ENCODE measurements at places on chromosomes 5 and 9. TPM values are rescaled to one million over a fixed set of nuclear protein-coding genes. Genes with fewer than 3 reads are reported as not detected.
A peak's percentile ranks its signal among the peaks of the same experiment; 100 is the strongest.

Gene ATP10B
- total RNA-seq = not detected

Gene AKNA
- 9.1 TPM for total RNA-seq

Gene APBA1
- total RNA-seq = 0.07 TPM

Gene FGFR4
- total RNA-seq = 24.6 TPM

Gene BAAT
- total RNA-seq = 0.07 TPM

Gene IRF1
- 21.1 TPM for total RNA-seq

Gene GRXCR2
- total RNA-seq = not detected

Gene CLPTM1L
- 463 TPM for total RNA-seq

Gene C9
- not detected for total RNA-seq

Gene PRDM9
- 0.12 TPM for total RNA-seq

Gene C5orf63
- 2.9 TPM for total RNA-seq

Gene TNFSF8
- not detected for total RNA-seq

DNA sequence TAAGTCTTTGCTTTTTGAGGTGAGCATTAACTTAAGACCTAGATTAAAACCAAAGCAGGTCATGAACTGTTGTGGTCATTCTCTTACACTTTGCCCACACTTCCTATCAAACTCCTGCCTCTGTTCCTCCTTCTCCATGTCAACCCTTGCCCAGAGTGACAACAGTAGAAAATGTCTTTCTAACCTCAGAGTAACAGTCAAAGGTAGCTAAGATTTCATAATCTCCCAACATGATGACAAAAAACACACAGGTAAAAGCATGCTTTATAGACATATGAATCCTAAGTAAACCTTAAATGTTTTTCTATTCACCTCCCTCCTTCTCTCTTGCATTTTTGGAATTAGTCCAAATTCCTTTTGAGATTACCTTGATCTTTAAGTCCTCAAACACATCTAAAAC, 422.3 kb downstream of the SPATA31D1 start:
- H3K27me3 ChIP-seq = no peaks in the 10 kb centered on the region
- no peak overlapping the region for H3K27ac ChIP-seq
- peak; percentile 18 for DNase-seq
- H3K4me3 ChIP-seq = no peak overlapping the region
- H3K4me1 ChIP-seq = peaks cover 12% of the 10 kb centered on the region

DNA sequence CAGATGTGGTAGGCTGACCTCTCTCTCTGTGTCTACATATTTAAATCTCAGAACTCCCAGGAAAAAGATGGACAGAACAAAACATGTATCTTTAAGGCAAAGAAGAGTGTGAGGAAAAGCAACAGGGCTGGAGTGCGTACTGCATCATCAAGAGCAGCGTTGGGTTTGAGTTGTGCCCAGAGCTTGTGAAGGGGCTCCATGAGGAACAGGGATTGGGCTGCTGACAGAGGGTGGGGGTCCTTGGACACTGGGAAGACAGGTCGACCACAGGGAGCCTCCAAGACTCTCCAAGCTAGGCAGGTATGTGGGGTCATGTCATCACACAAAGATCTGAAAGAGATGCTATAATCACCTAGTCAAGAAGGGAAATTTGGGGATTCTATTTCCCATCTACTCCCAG, 309.9 kb downstream of the IRX1 start:
- DNase-seq = no peak
- H3K27ac ChIP-seq = no peak overlapping the region
- H3K36me3 ChIP-seq = no peaks in the 10 kb centered on the region
- H3K27me3 ChIP-seq = no peaks in the 10 kb centered on the region
- no peak overlapping the region for H3K4me3 ChIP-seq

DNA sequence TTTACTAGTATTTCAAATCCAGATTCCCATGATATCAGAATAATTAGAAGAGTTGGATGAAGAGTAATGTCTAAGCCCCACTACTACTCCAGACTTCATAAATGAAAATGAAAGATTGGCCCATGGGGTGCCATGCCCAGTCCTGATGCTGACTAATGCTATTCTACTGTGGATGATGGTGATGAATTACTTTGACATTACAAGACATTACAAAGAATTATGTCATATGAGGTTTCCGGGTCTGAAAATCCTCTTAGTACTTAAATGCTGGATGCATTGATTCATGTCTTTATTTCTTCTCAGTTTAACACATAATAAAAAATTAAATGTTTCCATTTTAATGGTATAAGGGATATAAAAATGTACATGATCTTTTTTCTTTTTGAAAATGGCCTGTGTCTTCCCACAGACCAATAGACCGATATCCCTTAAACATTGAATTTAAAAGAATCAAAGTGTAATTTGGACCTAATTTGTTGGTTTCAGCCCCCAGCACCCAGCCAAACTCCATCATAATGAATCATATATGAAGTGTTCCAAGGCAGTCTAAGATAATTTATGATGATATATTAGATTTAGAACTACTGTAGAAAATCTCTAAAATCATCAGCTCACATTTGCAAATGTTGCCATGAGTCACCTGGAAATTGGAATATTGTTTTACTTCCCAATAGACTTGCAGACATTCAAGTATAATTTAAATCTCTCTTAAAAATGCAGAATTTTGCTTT, 223.6 kb upstream of the SGCD start:
- no peak overlapping the region for H3K4me3 ChIP-seq
- no peak for DNase-seq
- H3K4me1 ChIP-seq = no peaks in the 10 kb centered on the region
- no peaks in the 10 kb centered on the region for H3K36me3 ChIP-seq

DNA sequence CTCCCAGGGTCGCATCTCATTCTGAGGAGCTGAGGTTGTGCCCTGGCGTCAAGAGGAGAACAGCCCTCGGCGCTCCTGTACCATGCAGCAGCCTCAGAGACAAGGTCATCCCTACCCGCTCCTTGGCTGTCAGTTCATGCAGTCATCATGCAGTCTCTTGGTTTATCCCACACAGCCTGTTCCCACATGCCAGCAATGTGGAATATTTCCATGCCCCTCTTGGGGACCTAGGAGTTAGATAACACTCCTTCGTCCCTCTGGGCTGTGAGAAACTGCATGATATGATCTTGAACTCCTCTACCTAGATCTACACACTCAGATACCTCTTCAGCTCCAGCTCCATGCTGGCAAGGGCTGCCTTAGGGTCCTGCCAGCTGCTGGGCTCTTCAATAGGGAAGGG, 97.6 kb downstream of the BOD1 start:
- H3K27me3 ChIP-seq = no peaks in the 10 kb centered on the region
- no peak overlapping the region for H3K4me3 ChIP-seq
- no peak overlapping the region for H3K27ac ChIP-seq
- no peaks in the 10 kb centered on the region for H3K4me1 ChIP-seq

- no peaks in the 10 kb centered on the region for H3K36me3 ChIP-seq
- peak; percentile 58 for DNase-seq
- H3K27me3 ChIP-seq = no peaks in the 10 kb centered on the region
- H3K4me1 ChIP-seq = peaks cover 21% of the 10 kb centered on the region
- H3K4me3 ChIP-seq = no peak overlapping the region
These were observed 84.7 kb upstream of the TNFSF8 start for GRCh38 chr9:115015018-115015635.

DNA sequence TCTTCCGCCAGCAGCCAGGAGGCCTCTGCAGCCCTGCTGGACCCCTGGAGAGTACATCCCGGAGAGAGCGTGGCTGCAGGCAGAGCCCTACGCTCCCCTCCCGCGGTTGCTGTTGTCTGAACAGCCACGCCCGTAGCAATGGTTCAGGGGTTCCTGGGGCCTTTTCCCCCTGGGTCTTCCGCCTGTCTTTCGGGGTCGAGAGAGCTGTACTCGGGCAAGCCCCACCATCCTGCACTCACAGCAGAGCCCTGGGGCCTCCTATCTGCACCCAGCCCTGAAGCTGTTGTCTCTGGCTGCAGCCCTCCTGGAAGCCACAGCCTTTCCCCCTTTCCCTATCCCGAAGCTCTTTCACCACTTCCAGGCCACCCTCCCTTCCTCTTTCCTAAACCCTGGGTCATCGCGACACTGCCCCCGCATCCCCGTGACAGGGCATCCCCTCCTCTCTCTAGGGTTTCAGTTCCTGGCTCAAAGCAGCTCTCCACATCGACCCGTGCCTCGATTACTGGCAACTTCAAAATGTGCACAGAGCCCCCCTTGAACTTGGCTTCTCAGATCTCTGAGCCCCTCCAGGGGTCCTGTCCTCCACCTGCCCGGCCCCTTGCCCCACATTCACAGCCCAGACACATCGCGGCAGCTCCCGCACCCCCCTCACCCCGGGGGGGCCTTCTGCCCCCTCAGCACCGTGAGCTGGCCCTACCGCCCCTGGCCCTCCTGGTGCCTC, 43.9 kb upstream of the CEP72 start:
- no peak for DNase-seq
- no peaks in the 10 kb centered on the region for H3K27me3 ChIP-seq
- H3K27ac ChIP-seq = no peak overlapping the region
- no peak overlapping the region for H3K4me3 ChIP-seq
- peaks cover 18% of the 10 kb centered on the region for H3K4me1 ChIP-seq

DNA sequence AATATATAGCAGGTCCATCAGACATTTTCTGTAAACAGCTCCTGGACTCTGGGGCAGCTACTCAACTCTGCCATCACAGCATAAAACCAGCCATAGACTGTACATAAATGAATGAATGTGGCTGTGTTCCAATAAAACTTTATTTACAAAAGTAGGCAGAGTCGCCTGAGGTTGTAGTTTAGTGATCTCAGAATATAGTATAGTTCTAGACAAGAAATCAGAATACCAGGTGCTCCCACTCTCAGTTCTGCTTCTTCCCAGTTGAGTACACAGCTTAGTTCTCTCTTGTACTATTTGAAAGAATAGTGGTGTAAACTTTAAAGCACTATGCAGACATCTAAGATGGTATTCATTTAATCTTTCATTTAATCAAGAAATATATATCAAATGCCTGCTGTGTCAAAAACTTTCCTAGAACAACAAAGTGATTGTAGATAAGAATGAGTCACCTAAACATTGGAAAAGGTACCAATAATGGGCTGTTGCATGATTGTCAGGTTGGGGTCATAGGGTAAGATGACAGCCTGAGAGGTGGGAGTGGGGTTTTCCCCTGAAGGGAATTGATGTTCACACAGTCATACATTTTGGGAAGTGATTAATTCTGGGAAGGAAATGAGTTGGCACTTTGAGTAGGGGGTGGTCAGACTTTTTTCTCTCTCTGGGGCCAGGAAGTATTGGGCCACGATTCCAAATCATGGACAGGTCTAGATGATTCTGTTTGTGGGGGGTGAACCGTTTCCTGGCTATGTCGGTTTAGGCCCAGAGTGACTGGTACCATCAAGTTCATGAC, 37.0 kb downstream of the TNFSF8 start:
- H3K27ac ChIP-seq = peak overlapping the region; percentile 89
- H3K4me1 ChIP-seq = peaks cover 42% of the 10 kb centered on the region
- H3K4me3 ChIP-seq = no peak overlapping the region
- DNase-seq = peak; percentile 76
- H3K36me3 ChIP-seq = no peaks in the 10 kb centered on the region
- H3K27me3 ChIP-seq = no peaks in the 10 kb centered on the region

GRCh38 chr5:125367702-125368101, 621.3 kb upstream of the ZNF608 start:
- no peak overlapping the region for H3K27ac ChIP-seq
- DNase-seq = no peak
- no peaks in the 10 kb centered on the region for H3K4me1 ChIP-seq
- no peaks in the 10 kb centered on the region for H3K36me3 ChIP-seq

DNA sequence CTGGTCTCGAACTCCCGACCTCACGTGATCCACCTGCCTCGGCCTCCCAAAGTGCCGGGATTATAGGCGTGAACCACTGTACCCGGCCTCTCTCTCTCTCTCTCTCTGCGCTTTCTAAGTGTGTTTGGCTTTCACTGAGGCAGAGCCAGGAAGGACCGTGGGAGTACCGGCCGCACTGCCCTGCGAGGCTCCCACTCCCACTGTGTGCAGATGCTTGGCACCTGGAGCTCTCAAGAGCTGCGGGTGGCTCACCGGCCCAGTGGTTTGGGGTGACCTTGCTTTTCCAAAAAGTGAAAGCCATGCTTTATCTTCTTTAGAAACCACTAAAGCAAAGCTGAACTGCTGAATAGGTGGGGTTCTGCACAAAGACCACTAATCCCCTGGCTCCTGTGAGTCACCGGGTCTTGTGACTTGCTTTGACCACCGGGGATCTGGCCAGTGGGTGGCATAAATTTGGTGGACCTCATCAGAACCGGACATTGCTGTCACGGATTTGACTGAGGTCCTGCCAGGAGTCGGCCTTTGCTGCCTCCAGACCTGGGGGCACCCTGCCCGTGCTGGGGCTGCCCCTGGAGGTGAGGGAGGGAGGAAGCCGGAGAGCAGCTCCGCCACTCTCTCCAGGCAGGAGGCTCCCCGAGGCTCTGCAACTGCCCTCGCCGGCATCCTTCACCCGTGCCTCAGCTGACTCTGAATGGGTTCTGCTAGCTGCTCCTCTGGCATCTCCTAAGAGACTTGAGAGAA, 228.9 kb downstream of the FANCC start:
- no peaks in the 10 kb centered on the region for H3K36me3 ChIP-seq
- H3K27ac ChIP-seq = no peak overlapping the region
- no peak overlapping the region for H3K4me3 ChIP-seq
- no peaks in the 10 kb centered on the region for H3K27me3 ChIP-seq
- H3K4me1 ChIP-seq = peaks cover 29% of the 10 kb centered on the region

GRCh38 chr5:40958811-40959210, 49.5 kb downstream of the C7 start:
- peaks cover 7% of the 10 kb centered on the region for H3K36me3 ChIP-seq
- no peak overlapping the region for H3K27ac ChIP-seq
- peak; percentile 15 for DNase-seq
- H3K27me3 ChIP-seq = no peaks in the 10 kb centered on the region
- H3K4me3 ChIP-seq = no peak overlapping the region

DNA sequence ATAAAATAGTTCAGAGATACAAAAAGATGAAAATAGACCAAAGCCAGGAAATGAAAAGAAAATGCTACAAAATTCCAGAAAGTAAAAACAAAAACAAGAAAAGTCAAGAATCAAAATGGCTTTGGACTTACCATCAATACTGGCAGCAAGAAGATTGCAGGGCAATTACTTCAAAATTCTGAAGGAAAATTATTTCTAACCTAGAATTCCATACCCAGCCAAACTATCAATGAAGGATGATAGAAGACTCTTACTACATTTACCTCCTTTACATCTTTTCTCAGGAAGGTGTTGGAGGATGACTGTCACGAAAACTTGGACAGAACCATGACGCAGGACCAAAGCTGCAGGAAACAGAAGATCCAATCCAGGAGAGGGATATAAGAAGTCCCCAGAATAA, 46.8 kb downstream of the EGFLAM start:
- no peak overlapping the region for H3K27ac ChIP-seq
- H3K36me3 ChIP-seq = no peaks in the 10 kb centered on the region
- H3K27me3 ChIP-seq = peaks cover 29% of the 10 kb centered on the region
- H3K4me1 ChIP-seq = no peaks in the 10 kb centered on the region

GRCh38 chr9:126097679-126098078, 228.9 kb upstream of the MVB12B start:
- no peak overlapping the region for H3K4me3 ChIP-seq
- H3K27ac ChIP-seq = no peak overlapping the region
- H3K27me3 ChIP-seq = no peaks in the 10 kb centered on the region
- no peaks in the 10 kb centered on the region for H3K4me1 ChIP-seq

- H3K27ac ChIP-seq = no peak overlapping the region
- peak; percentile 25 for DNase-seq
- no peaks in the 10 kb centered on the region for H3K36me3 ChIP-seq
- H3K4me3 ChIP-seq = no peak overlapping the region
- H3K27me3 ChIP-seq = no peaks in the 10 kb centered on the region
- peaks cover 8% of the 10 kb centered on the region for H3K4me1 ChIP-seq
These were observed 127.6 kb downstream of the GADD45G start for GRCh38 chr9:89732295-89732938.

- H3K4me1 ChIP-seq = peaks cover 23% of the 10 kb centered on the region
- no peak overlapping the region for H3K4me3 ChIP-seq
- no peak overlapping the region for H3K27ac ChIP-seq
- DNase-seq = no peak
These were observed 418.3 kb downstream of the CDH10 start for GRCh38 chr5:24226479-24226878.

All from PC-3 (cell line).